NCI-H526 (cell line): ENCODE measurements at places on chromosomes 3 and 15.

DNA sequence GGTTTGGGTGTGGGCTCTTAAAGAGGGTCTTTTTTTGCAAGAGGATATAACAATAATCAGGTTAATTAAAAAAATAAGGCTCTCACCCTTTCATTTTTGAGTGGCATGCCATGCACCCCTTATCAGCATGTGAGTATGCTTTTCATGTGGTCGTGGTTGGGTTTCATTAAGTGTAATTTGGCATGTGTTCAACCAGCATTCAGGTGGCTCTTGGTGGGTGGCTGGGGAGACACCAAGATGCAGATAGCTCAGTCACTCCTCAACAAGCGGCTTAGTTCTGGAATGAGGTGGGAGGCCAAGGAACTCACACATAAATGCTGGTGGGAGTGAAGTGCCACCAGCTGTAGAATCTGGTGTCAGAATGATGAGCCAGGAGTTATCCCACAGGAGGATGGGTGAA is 66.8 kb downstream of the FLNB start:
- DNase-seq, result no peak

GRCh38 chr3:116253511-116253910 is 191.8 kb downstream of the LSAMP start:
- DNase-seq, result no peak

DNA sequence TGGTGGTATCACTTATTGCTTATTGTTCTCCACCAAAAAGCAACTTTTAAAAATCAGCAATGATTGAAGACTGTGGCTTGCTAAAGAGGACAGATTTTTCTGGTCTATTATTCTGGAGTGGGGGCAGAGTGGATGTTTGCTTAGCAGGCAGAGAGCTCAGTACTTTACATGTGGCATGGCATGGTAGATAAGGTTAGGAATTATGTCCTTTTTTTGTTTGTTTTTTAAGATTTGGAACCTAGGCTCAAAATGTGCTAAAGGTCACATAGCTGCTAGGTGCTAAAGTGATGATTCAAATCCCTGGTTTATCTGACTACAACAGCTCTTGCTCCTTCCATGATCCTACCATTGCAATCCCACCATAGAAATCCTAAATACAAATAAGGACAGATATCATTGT is 331.0 kb upstream of the ADAMTS9 start:
- no peak for DNase-seq

- DNase-seq, result no peak
These were observed 2.1 kb upstream of the OXSR1 start for GRCh38 chr3:38163117-38163840.

GRCh38 chr3:178826435-178827123 is 245.0 kb downstream of the ZMAT3 start:
- no peak for DNase-seq

DNA sequence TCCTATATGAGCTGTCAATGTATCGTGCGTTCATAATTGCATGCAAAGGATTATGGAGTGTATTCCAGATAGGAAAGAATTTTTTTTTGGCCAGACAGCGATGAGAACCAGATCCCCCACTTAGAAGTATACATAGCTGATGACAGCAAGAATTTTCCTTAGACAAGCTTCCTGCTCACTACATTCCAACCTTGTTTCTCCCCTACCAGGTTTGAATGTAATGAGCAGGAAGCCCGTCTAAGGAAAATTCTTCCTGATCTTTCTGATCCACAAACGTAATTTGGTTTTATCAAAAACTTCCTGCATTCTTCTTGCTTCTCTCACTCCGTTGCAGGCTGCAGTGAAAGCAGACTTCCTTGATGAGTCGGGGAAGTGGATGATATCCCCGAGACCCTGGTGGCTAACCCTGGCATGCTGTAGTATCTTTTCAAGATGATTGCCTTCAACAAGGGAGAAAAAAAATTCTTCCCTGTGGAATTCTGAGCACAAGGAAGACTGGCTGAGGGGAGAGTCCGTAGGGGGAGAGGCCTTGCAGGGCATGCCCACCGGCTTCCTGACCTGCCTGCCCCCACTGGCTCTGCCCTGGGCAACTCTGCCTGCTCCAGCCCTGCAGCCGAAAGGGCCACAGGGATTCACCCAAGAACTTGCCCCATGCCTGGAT is 243.1 kb downstream of the TLE3 start:
- no peak for DNase-seq

DNA sequence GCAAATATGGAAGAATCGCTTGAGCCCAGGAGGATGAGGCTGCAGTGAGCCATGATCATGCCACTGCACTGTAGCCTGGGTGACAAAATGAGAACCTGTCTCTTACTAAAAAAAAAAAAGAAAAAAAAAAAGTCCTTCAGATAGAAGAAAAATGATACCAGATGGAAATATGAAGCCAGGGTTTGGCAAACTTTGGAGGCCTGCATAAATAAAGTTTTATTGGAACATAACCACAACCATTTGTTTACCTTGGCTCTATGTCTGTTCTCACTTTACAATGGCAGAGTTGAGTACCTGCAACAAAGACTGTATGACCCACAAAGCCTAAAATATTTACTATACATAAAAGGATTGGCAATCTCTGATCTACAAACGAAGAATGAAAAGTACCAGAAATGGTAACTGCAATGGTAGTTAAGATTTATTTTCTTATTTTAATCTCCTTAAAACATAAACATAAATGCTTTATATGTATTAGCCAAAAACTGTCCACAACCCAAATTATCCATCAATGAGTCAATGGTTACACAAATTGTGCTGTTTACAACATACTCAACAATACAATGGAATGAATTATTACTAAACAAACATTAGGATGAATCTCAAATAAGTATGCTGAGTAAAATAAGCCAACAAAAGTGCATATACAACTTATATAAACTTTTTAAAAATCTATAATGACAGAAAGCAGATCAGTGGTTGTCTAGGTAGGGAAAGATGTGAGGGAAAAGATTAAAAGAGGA is 41.8 kb downstream of the GOLGB1 start:
- no peak for DNase-seq

DNA sequence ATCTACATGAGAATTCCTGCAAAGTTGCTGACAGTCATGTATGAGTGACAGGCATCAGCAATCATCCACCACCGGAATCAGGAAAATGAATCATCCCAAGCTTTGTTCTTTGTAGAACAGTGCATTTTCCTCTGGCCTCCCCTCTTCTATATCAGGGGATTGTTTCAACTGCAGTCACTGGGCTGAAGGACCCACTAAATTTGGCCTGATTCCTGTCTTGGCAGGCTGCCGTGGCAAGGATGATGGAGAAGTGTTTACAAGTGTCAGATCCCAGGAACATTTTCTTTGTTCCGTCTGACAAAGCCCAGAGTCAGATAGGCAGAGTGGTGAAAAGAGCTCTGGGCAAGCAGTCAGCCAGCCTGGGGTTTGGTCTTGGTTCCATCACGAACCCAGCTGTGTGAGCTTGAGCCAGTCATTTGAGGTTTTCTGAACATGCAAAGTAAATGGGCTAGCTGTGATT is 175.1 kb upstream of the TSC22D2 start:
- DNase-seq, result no peak

DNA sequence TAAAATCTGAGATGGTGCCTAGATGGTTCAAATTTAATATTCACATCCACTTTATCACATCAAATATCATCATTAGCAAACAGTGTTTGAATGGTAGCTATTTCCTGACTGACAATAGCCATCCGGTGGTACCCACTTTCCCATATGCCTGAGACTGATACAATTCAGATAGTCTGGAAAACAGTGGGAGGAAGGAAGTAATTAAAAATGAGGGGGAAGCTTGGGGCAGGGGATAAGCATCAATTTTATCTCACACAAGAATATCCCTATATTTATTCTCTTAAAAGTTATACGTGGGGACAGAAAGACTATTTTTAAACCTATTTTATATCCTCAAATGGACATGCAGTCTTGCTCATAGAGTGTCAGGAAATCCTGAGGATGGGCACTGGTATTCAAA is 122.5 kb upstream of the GAP43 start:
- DNase-seq, result no peak

GRCh38 chr3:45460361-45460760 is 72.0 kb downstream of the LARS2 start:
- no peak for DNase-seq

DNA sequence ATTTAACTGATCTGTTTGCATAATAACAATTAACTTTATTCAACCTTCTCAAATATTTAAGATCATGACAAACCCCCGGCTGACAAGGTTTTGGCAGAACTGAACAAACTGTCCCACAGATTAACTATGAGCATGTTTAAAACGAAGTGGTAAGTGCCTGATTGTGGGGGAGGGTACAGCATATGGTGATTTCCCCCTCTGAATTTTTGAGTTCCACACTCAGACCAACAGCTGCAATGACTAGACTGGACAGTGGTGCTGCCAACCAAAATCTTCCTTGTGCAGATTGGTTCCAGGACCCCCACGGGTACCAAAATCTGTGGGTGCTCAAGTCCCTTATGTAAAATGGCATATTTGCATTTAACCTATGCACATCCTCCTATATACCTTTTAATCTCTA is 449.5 kb downstream of the SHQ1 start:
- no peak for DNase-seq

- DNase-seq, result no peak
These were observed 124.5 kb downstream of the THSD4 start for GRCh38 chr15:71239592-71240364.

GRCh38 chr15:67120839-67121643 is 55.6 kb downstream of the SMAD3 start:
- DNase-seq, result no peak

- DNase-seq, result no peak
These were observed 1031.7 kb upstream of the CFAP20DC start for GRCh38 chr3:60081381-60082095.

GRCh38 chr3:27728195-27729087 is 6.3 kb upstream of the EOMES start:
- peak; percentile 44 for DNase-seq

DNA sequence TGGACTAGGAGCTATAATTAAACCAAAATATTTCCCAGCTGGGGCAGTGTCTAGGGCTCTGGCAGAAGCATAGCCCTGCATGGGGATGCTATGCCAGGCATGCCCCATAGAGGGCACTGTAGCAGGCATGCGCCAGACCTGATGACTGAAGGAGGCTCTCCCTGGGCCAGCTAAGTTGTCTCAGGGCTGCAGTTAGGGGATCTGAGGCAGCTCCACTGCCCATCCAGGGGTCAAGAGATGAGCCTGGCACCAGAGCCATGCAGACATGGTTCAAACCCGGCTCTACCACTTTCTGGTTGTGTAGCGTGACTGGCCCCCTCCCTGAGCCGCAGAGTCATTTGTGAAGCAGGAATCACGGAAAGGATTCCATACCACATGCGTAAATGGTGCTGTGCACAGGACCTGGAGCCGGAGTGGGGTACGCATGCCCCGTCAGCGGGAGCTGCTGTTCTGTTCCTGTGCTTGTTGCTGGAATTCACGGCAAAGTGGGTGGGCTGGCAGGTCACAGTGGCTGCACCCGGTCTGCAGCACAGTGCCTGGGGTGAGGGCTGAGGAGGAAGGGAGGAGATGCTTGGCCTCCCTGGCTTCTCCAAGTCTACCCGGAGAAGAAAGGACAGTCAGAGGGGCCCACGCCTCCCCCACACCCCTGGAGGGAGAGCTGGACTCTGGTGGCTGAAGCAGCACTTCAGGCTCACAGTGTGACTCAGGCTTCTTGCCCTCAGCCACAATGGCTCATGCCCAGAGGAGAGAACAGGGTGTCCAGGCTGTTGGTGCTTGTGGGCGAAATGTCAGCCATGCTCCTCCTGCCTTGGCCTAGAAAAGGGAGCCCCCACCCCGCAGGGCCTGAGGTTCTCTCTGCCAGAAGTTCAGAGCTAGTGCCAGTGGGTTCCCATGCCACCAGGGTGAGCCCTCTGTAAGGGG is 43.1 kb downstream of the DNASE1L3 start:
- DNase-seq, result peak; percentile 32

GRCh38 chr3:98567666-98568270 is 25.6 kb downstream of the CPOX start:
- no peak for DNase-seq

- DNase-seq, result no peak
These were observed 34.1 kb downstream of the ATP10A start for GRCh38 chr15:25829073-25829472.

- DNase-seq, result peak; percentile 19
These were observed 20.4 kb downstream of the PTH1R start for GRCh38 chr3:46897829-46898320.
